ENCODE measurements at places on chromosomes 5 and 9.

GRCh38 chr5:64680289-64680688, 10.0 kb upstream of the SHISAL2B start:
- no peak for DNase-seq

- DNase-seq, result no peak
Measured at GRCh38 chr9:87193925-87194868, 246.9 kb upstream of the GAS1 start.

DNA sequence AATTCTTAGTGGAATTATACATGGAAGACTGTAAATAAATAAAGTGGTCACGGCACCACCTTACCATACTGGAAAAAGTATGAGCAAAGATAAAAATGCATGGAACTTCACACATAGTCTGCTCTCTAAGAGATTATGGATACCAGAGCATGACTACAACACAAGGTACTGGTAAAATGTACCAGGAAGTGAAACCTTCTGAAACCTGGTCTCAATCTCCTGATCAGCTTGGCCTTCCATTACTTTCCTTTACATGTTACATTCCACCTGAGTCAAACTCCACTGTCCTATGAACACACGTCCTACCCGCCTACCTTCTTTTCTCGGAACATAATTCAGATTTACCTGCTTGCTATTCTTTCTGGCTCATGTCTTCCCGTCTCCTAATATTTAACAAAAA, 15.9 kb downstream of the PTAR1 start:
- DNase-seq, result no peak

DNA sequence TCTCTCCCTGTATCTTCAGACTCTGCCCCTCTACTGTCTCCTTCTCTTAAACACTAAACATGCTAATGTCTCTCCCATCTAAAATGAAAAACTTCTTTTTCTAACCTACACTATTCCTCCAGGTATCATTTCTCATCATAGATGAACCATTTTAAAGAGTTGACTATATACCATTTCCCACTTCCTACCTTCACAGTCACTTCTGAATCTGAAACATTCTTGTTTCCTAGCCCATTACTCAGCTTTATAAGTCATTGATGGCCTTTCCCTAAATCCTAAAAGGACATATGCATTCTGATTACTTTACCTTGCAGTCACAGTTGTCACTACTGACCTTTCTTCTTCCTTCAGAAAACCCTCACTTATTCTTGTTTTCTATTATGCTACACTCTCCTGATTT, 118.2 kb downstream of the SSBP2 start:
- no peak for DNase-seq

Measured in C1 segment of cervical spinal cord (tissue), 14 donors.